ENCODE measurements at places on chromosomes 7 and 10.

GRCh38 chr7:133353775-133354174, 100.9 kb downstream of the EXOC4 start:
- DNase-seq: no peak

DNA sequence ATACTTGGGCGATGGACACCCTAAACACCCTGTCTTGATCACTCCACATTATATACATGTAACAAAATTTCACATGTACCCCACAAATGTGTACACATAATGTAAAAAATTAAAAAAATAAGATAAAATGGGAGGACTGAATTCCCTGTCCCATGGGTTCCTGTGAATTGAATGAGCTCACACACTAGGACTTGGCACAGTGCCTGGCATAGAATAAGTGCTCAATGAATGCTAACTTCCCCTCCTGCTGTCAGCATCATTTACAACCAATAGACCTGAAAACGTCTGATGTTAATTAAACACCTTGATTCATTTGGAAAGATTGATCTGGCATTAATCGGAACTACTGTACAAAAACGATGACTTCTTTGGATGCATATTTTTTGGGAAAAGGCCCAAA, 117.3 kb upstream of the ZNF438 start:
- DNase-seq: no peak

DNA sequence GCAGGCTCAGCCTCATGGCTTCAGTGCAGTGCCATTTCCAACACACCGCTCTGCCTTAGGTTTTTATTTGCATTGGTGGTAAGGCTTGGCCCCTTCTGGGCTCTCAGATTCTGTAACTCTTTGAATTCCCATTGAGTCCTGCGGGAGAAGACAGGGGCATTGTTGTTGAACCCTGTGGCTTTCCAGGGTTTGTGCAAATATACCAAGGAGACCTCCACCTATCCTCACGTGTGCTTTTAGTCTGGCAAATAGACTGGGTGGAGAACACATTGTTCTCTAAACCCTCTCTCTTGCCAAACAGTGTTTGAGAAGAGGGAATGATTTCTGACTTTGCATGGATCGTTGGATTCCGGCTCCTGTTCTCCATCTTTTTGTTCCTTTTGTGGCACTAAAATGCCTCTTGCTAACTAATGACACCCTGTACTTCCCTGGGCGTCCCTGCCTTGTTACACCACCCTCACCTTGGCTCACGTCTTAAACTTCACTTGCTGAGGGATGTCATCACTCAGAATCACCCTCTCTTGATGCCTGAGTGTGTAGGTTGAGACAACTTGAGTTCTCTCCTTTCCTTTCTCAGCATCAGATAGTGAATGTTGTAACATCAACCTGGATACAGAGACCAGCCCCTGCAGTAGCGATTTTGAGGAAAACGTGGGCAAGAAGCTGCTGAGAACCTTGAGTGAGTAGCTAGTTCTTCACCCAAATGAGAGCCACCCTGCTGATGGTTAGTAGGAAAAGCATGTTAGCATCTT, 40.5 kb downstream of the GOT1 start:
- no peak for DNase-seq

DNA sequence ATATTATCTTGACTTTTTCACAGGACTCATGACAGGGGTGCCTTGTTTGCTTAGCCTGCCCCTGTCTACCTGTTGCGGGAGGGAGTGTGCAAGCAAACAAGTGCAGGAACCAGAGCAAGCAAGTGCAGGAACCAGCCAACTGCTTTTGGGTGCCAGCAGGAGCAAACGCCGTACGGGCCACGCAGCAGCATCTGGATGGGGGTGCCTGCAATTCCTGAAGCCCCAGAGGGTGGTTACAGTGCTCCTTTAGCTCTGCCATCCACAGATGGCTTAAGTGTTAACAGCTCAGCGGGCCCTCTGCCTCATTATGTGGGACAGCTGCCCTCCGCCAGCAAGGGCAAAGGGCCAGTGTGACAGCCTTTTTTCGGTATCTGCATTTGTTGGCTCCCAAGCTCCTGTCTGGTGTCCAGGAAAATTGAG, 83.5 kb downstream of the MICU1 start:
- DNase-seq: no peak

- no peak for DNase-seq
These were observed 19.7 kb downstream of the KPNA7 start for GRCh38 chr7:99188221-99188620.

- DNase-seq: no peak
These were observed 1404.2 kb upstream of the CELF2 start for GRCh38 chr10:9613338-9614075.

DNA sequence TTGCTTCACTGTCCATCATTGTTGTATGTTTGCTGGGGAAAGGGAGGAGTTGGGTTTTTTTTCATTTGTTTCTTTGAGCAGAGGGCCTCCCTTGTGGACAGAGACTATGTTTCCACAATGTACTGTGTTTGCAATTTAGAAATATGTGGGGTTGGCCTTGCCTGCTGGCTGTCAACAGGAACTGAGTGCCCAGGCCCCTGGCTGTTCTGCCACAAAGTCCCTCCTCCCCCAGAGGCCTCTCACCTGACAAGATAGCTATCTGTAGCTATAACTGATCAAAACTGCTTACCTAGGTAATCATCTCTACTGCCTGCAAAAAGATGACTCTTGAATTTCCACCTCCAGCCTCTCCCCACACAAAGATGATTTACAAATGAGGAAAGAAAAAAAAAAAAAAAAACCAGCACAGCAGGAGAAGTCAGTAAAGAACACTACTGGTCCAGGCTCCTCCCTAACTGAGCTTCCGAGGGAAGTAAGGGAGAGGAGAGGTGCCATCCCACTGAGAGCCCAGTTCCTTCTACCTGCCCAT, 121.8 kb downstream of the SGMS1 start:
- no peak for DNase-seq

DNA sequence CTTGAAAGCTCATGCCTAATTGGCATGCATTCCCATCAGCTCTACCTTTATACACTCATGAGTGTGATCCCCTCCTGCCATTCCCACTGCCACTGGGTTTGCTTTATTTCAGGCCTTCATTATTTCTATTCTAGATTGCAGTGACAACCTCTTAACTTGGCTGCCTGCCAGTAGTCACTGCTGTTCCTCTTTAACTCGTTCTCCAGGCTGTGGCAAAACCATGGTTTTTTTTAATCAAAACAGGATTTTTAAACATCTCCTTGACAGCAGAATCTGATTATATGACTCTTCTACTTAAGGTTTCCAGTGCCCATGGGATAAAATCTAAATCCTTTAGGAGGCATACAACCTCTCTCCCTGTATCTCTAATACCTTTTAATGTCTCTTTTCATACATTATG, 223.7 kb upstream of the PCDH15 start:
- DNase-seq: no peak

DNA sequence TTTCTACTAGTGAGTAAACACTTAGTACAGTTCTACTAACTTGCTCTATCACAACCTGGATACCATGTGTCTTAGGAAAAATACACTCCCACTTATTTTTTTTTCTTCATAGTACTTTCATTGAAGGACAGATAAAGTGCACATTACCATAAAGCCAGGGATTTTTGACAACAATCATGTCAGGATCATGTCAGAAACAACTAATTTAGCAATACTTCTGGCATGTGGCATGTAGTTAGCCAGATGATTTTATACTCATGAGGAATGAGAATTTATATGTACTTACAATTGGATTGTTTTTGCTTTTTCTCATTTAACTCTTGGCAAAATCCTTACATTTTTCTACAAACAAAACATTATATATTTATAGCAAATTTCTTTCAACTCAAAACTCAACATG, 630.7 kb upstream of the GRM3 start:
- DNase-seq: no peak

DNA sequence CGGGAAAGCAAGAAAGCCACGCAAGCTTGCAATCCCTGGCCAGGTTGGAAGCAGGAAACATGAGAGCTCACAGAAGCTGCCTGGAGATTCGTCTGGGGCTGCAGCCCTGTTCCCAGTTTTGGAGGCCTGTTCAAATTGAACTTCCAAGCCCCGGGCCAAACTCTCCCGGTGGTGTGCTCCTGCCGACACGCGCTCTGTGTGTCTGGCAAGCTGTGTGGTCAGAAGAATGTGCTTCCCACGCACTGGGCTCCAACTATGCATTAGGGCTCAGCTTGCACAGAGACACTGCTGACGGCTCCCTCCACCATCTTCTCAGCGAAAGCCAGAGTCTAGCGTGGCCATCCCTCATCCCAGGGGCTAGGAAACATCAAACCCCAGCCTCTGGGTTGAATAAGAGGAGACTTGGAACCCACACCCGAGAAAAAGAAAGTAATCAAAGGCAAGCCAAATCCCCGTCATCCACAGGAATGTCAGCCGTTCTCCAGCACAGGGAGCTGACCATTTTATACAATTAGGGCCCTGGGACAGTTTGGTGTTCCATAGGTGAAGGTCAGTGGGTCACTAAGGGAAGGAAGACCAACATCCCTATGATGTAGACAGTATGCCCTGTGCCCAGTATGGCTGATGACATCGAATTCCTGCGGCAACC, 107.2 kb downstream of the FGFR2 start:
- DNase-seq: no peak

DNA sequence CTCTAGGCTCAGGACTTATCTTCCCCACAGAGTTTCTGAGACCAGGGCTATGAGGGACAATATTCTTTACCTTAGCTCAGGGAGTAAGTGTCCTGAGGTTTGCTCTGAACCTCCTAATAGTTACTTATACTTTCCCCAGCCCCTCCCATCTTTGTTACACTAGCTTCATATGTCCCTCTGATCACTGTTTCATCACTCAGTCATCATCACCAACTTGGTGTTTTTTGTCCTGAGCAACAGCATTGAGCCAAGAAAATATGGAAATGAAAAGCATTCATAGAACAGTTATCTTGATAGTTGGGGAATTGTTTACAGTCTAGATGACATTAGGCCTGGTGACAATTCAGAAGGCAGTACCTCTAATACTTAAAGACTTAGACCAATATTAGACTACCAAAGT, at the start of gene PRSS37:
PRSS37 (minus strand) TSS at position 101 of the 400 bp plus-strand sequence. CDS start 436 bp downstream, outside the sequence.
- DNase-seq: no peak

DNA sequence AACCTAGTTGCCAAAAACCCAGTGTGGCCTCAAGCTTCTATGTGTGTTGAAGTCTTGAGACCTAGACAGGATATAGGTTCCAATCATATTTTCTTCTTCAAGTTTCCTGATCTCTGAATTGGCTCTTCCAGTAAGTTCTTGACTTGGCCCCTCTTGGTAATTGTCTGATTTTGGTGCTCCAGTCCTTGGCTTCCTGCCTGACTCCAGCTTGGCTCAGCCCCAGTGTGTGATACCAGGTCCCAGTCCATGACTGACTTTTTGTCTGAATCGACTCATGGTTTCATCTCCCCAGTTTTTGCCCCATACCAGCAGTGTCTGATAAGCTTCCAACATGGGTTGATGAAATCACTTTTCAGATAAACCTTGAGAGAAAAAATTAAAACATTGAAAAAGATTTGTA, 72.3 kb downstream of the FAS start:
- DNase-seq: no peak

DNA sequence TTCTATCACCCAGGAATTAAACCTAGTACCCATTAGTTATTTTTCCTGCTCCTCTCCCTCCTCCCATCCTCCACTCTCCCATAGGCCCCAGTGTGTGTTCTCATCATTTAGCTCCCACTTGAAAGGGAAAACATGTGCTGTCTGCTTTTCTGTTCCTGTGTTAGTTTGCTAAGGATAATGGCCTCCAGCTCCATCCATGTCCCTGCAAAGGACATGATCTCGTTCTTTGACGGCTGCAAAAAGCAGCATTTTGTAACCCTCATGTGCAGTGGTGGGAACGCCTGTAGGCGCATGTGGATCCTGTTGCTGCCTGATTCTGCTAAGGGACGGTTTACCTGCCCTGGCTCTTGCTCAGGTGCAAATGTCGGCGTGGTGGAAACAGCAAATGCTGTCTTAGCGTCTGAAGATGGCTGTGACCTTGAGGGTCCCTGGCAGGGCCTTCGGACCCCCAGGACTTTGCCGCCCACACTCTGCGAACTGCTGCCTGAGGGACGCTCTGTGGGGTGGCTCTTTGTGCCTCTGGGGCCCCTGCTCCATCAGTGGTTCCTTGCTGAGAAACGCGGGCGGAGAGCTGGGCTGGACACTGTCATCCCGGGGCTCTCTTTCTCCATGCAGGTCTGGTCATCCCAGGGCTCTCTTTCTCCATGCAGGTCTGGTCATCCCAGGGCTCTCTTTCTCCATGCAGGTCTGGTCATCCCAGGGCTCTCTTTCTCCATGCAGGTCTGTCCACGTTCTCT, 5.6 kb upstream of the MTG1 start:
- DNase-seq: no peak

DNA sequence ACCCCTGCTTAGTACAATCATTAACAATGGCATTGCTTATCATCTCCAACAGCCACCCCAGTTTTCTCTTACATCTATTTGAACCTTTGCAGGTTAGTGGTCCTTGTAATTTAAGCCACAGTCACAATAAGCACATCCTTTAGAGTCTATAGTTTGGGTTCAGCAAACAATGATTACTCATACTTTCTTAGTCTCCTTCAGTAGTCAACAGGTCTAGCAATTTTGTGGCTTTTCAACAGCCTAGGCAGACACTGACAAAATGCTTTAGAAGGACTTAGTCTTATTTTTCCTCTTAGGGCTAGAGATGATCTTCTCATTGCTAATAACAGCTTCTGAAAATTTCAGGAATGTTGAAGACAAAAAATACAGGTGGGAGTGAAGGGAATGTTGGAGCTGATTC, 32.3 kb upstream of the FAM204A start:
- DNase-seq: no peak

DNA sequence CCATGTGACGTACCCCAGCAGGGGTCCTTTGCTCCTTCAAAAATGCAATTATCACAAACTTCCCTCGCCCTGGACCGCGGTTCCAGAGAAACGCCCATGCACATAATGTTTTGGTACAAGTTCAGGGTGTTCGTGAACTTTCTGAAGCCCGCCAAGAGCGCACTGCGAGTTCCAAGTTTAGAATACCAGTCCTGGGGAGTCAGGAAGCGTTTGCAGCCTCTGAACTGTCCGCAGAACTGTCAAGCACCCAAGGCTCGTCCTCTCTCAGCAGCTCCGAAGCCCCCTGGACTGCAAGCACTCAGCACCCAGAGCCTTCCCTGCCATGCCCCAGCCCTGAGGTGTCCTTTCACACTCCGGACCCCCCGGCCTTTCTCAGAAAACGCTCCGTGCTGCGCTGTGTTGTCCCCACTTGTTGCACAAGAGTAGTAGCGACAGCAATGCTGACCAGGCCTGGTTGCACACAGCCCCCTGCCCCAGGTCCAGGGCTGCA, 30.3 kb downstream of the CALML3 start:
- DNase-seq: no peak

DNA sequence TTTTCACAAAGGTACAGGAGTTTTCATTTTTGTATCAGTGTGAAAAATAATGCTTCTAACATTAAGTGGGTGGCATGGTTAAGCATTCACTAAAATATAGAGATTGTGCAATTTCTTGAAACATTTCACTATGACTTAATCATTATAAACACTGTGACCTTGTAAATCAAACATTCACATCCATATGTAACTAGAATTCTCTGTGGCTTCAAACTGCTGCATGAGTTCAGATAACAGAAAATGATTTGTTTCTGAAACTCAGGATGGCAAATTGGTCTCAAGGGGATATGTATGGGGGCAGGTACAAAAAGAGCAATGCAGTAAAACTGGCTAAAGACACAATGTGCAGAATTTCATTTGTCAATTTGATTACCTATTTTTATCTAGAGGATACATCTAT, 3.8 kb downstream of the FAM133B start:
- no peak for DNase-seq

GRCh38 chr10:75726522-75727483, 295.4 kb downstream of the LRMDA start:
- no peak for DNase-seq

GRCh38 chr10:64617085-64617484, 1095.9 kb downstream of the REEP3 start:
- DNase-seq: no peak

All from effector memory CD8-positive, alpha-beta T cell (primary cell).